ENCODE measurements at places on chromosomes 2 and 18.

DNA sequence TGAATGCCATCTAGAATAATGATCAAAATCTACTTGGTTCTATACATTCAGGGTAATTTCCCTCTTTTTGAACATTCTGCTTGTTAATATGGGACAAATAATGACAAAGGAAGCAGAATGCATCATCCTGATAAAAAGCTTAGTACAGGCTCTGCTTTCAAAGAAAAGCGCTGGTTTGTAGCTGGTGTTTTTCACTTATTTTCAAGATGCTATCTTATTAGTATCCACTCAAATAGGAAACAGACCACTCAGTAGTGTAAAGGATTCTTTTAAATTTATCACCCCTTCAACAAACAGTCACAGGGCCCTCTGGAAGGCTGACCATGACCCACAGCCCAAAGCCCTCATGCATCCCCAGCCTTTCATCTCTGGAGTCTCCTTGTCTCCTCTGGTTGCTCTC is 18.0 kb upstream of the AFF3 start:
- DNase-seq, result no peak

GRCh38 chr2:158043181-158043948 is 58.3 kb upstream of the UPP2 start:
- no peak for DNase-seq

GRCh38 chr2:54176577-54176976 is 61.2 kb downstream of the ACYP2 start:
- DNase-seq, result peak; percentile 5

GRCh38 chr2:10258726-10259125 is 44.0 kb upstream of the HPCAL1 start:
- DNase-seq, result no peak

DNA sequence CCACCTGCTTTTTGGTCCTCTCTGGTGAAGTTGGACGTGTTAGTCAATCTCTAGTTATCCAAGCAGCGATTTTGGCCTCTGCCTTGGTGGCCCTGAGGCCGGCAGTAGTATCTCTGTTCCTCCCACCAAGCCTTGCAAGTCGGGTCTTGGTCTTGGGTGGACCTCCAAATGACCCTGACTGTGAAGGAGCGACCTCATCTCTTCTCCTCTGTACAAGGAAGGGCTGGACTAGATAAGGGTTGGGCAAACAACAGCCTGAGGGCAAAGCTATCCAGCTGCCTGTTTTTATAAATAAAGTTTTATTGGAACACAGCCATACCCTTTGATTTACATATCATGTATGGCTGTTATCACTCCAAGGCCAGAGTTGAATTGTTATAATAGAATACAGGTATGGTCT is 74.6 kb upstream of the FOSL2 start:
- DNase-seq, result no peak

DNA sequence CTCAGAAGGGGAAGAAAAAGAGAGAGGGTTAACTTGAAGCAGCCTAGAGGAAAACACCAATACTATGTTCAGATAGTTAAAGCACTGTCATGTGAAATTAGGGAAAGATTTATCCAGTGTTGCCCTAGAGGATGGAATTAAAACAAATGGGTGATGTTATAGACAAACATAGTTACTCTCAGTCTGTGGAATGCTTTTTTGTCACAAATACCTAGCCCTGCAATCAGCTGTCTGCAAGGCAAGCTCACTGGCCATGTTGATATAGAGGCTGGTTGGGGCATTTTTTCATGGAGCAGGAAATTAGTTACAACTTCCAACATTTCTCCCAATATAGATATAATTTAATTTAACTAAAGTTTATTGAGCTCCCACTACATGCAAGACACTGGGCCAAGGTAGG is 8.4 kb upstream of the RAB10 start:
- no peak for DNase-seq

DNA sequence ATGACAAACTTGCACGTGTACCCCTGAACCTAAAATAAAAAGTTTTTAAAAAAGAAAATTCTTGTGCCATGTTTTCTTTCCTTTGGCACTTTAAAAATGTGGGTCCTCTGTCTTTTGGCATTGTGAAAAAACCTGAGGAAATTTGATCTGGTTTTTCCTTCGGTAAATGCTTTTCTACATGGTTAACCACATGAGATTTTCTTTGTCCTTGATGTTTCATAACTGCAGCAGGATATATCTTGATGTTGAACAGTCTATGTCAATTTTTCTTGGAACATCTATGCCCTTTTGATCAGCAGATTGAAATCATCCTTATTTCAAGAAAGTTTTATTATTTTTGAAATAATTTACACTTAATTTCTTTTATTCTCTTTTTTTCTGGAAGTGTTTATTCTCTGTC is 109.1 kb downstream of the TMEM17 start:
- no peak for DNase-seq

DNA sequence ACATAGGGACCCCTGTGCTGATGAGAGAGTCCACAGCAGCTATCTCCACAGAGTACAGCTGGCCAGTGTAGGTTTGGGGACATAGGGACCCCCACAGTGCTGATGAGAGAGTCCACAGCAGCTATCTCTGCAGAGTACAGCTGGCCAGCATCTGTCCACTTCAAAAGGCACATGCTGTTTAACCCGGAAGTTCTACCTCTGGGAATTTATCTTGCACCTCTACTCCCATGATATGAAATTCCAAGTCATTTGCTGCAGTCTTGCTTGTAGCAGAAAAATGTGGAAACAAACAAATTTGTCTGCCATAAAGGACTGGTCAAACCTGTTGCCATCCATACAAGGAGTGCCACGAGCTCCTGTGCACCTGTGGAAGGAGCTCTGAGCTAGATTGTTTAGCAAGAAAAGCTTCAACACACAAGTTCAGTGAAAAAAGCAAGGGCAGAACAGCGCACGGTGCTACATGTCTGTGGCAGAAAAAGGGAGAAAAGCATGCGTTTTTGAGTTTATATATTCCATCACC is 33.1 kb downstream of the LRRFIP1 start:
- DNase-seq, result no peak

GRCh38 chr2:209845666-209846065 is 74.0 kb downstream of the UNC80 start:
- no peak for DNase-seq

- no peak for DNase-seq
Measured at GRCh38 chr2:39099870-39100728, 20.8 kb downstream of the SOS1 start.

DNA sequence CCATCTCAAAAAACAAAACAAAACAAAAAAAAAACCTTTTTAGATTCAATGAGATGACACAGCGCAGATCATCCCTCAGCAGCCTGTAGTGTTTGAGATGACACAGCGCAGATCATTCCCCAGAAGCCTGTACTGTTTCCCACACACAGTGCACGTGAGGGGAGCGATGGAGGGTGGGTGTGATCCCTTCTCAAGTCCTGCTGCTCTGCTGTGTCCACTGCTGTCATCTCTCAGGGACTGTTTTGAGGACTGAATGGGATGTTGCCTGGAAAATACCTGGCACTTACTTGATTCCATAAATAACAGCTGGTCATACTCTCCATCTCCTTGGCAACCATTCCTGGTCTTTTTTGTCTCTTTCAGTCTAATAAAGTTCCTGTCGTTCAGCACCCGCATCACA is 25.7 kb downstream of the TGOLN2 start:
- no peak for DNase-seq

DNA sequence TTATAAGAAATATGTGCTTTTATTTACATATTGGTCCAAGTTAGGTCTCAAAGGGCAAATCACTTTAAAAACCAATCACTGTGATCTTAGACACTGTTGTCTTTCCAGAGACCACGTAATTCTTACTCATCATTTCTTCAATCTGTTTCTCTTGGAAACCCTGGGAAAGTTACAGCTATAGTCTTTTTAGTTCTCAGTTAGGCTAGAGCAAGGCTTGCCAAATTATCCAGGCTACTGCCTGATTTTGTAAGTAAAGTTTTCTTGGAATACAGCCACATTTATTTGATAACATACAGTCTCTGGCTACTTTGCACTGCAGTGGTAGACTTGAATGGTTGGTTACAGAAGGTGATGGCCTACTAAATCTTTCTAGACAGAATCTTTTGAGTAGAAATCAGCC is 106.0 kb downstream of the KIAA1328 start:
- peak; percentile 68 for DNase-seq

DNA sequence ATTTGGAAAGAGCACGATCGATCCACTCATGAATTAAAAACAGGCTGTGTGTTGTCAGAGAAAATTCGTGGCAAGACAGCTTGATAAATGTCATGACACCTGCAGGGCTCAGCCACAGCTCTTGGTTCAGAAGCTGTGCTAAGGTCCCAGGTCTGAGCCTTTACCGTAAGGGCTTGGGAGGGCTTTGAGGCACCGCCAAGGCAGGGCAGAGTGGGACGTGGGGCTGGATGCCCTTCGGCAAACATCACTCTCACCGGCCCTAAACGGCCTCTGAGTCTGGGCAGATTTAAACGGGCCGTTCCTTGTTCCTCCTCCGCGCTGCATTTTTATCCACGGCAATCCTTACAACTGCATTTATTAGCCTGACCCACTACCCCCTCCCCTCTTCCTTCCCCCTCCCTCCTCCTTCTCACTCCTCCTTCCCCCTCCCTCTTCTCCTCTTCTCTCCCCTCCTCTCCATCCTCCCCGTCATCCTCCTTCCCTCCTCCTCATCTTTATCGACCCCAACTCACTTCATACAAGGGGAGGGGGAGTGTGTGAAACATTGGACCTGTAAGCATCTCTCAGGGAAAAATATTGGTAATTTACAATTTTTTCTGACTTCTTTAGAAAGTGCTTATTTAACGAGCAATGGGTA is 33.9 kb downstream of the MBP start:
- DNase-seq, result no peak

DNA sequence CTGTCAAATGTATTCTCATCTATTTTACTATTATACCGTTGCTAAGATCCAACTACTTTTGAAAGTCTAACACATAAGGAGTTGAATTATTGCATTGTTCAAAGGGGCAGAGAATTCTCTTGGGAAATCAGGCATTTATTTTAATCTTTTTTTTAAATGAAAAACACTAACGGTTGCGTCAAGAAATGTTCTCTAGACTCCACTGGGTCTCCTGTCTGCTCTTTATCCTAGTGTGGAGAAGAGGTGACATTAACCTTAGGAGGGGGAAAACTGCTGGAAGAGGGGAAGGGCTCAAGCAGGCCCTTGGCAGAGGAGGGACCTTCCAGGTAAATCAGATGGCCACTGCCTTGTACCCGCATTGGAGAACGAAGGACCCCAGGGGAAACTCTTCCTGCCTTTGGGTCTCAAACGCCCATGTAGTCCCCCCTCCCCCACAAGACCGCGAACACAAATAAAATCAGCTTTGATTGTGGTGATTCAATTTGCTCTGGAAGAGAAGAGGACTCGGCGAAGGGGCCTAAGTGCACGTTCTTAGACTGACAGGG is 1.1 kb upstream of the APCDD1 start:
- DNase-seq, result no peak

- no peak for DNase-seq
Measured at GRCh38 chr2:230983566-230983965, 12.4 kb upstream of the SPATA3 start.

DNA sequence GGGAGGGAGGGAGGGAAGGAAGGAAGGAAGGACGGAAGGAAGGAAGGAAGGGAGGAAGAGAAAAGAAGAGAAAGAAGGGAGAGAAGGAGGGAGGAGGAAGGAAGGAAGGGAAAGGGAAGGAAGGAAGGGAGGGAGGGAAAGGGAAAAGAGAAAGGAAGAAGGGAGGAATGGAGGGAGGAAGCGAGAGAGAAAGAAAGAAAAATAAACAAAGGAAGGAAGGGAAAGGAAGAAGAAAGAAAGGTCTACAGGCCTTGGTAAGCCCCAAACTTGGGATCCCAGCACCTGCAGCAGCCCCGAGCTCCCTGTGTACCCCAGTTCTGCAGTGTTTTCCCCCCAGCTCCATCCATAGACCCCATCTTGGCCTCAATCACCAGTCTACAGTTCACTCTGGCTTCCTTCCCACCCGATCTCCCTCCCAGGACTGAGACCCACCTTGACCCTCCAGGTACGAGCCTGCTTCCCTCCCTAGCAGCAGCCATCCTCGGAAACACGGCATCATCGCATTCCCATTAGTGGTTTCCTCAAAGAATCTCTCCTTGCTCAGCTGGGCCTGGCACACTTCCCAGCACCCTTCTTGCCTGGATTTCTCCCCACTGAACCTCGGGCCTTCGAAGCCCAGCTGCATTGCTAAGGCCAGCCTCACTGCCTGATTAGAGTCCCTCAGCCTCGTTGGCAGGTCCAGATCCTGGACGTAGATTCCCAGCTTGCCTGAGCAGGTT is 46.1 kb upstream of the SH3BP4 start:
- no peak for DNase-seq

DNA sequence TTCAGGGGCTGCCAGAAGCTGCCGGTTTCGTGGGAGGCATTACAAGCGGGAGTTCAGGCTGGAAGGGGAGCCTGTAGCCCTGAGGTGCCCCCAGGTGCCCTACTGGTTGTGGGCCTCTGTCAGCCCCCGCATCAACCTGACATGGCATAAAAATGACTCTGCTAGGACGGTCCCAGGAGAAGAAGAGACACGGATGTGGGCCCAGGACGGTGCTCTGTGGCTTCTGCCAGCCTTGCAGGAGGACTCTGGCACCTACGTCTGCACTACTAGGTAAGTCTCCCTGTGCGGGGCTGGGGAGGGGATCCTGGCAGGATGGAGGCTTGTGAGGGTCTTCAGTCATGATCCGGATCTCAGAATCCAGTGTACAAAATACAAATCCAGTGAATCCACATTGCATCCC is 17.8 kb downstream of the IL1R2 start:
- DNase-seq, result no peak

DNA sequence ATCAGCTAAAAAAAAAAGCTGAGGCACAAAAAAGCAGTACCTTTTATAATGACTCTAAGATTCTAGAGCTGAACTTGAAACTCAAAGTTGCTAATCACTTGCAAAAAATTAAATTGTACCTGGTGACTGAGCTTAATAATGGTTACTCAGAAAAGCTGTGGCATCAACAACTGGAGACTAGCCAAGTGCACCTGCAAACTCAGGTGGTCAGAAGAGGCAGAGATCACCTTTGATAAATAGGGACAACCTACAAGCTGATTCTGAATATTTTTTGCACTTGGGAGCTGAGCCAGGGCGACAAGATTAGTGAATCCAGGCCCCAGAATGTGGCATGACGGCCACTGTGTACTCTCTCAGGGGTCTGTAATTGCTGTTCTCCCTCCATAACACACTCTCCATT is 3.0 kb downstream of the ABHD3 start:
- DNase-seq, result no peak

DNA sequence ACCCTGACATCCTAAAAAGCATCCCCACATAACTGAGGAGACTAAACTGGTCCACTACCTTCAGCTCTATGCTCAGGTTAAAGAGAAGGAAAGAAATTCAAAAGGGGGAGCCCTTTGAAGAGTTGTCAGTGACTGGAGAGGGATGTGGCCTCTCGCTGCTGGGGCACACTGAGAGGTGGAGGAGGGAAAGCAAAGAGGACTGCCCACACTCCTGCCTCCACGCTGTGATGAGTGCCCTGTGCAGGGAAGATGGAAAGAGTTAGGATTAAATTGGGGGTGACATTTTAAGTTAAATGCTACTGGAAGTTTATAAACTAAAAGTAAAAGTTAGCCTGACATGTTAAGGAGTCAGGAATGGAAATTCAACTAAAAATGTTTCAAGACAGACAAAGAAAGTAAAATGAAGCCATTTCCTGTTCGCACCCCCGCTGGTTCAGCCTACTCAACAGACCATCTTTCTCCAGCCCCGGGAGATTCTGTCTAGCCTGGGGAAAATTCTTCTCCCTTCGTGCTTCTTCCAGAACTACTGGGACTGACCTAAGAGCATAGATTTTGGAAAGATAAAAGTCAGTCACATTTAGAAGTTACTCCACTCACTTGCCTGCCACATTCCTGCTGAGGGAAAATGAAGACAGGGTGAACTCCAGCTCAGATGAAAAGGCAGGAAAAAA is 17.8 kb upstream of the INO80C start:
- no peak for DNase-seq
